ENCODE measurements at places on chromosomes 12 and 14. TPM values are rescaled to one million over a fixed set of nuclear protein-coding genes. Genes with fewer than 3 reads are reported as not detected.

The SPIC gene
- not detected for total RNA-seq

The NXPH4 gene
- 49.1 TPM for total RNA-seq

The PTPRQ gene
- 0.86 TPM for total RNA-seq

The TAS2R20 gene
- 3.8 TPM for total RNA-seq

The POTEM gene
- total RNA-seq: not detected

The NEUROD4 gene
- not detected for total RNA-seq

The PROX2 gene
- total RNA-seq: not detected
